ENCODE measurements at places on chromosomes 4 and X.

- no peak for DNase-seq
Measured at GRCh38 chr4:186887291-186887700, 163.6 kb upstream of the FAT1 start.

GRCh38 chr4:74536557-74536956 is 91.6 kb downstream of the AREG start:
- DNase-seq, result no peak

DNA sequence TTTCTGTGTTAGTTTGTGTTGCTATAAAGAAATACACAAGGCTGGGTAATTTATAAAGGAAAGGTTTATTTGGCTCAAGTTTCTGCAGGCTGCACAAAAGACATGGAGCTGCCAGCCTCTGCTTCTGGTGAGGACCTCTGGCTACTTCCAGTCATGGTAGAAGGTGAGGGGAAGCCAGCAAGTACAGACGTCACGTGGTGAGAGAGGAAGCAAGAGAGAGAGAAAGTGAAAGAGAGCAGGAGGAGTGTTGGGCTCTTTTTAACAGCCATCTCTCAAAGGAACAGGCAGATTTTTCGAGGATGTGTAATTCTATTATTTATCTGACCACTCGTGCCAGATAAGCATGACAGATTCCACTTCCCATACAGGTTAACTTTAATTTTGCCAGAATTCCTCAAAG is 1199.1 kb downstream of the ADGRL3 start:
- DNase-seq, result no peak

- DNase-seq, result no peak
Measured at GRCh38 chrX:150833454-150834056, 64.9 kb downstream of the CD99L2 start.

DNA sequence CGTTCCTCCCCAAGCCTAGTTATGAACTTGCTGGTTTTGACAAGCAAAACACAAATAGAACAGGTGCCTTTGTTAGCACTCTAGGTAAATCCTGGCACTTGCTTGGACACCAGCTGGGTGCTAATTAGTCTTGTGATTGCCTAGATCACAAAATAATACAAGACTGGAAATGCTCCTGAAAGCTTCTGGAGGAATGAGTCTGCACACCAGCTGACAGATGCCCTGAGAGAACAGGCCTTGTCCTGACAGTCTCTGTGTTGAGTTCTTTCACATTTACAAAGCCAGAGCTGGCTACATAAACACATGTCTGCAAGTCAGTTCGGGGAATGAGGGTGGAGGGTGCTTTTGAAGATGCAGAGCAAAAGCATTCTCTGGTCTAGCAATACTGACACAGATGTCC is 93.8 kb downstream of the ELOVL6 start:
- DNase-seq, result no peak

DNA sequence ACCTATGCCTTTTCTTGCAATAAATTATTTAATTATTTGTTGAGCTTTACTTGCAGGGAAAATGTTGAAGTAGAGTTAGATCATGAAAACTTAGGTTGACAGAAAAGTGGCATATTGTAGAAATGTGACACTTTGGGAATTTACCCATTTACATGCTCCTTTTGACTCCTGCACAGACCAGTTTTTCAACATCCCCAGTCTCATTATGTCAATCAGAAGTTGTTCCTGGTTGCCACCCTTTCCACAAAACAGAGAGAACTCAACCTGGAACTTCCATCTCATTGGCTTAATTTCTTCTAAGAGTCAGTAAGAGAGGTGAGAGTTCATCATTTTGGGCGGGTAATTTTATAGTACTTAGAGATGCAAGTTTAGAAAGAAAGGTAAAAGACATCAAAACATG is 284.6 kb upstream of the ANKRD50 start:
- DNase-seq, result no peak

DNA sequence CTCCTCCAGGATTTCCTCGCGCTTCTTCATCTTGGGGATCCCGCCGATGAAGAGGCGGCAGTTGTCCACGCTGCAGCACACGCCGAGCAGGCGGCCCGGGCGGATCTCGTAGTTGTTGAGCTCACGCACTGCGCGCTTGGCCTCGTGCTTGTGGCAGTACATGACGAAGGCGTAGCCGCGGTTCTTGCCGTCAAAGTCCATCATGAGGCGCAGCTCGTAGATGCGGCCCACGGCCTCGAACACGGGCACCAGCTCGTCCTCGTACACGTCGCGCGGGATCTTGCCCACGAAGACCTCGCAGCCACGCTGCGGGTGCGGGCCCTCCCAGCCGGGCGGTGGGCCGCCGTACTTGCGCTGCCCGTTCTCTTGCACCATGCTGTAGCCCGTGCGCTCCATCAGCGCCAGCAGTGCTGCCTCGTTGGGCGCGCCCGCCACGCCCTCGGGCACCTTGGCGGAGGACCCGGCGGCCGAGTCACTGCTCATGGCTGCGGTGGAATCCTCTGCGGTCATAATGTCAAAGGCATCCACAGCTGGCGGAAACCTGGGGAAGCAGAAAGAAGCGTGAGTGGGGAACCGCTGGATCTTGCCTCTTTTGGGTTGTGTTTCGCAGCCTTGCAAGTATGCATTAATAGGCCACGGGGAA is 103.4 kb downstream of the CHRNA9 start:
- no peak for DNase-seq

GRCh38 chr4:187604984-187605383 is 390.6 kb upstream of the ZFP42 start:
- DNase-seq, result no peak

- no peak for DNase-seq
Measured at GRCh38 chr4:157509341-157509740, 288.8 kb downstream of the GRIA2 start.

DNA sequence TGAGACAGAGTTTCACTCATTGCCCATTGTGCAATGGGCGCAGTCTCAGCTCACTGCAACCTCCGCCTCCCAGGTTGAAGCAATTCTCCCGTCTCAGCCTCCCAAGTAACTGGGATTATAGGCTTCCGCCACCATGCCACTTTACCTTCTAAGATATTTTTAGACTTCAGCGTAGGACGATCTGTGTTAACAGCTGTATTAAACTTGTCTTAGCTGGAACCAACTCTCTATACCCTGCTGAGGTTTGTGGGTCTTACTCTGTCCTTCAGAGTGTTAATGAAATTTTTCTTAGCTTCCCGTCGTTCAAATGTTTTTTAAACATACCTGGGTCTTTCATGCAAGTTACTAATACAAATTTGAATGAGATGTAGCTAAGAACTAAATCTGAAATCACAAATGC is 14.7 kb downstream of the TMEM165 start:
- DNase-seq, result no peak

DNA sequence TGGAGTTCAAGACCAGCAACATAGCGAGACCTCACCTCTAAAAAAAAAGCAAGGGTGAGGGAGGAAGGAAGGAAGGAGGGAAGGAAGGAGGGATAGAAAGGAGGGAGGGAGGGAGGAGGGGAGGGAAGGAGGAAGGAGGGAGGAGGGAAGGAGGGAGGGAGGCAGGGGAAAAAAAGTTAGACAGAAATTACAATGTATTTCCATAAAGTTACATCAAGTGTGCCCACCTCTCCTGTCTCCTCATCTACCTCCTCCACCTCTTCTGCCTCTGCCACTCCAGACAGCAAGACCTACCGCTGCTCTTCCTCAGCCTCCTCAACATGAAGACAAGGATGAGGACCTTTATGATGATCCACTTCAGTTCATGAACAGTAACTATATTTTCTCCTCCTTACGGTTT is 8.3 kb downstream of the LIN54 start:
- no peak for DNase-seq

DNA sequence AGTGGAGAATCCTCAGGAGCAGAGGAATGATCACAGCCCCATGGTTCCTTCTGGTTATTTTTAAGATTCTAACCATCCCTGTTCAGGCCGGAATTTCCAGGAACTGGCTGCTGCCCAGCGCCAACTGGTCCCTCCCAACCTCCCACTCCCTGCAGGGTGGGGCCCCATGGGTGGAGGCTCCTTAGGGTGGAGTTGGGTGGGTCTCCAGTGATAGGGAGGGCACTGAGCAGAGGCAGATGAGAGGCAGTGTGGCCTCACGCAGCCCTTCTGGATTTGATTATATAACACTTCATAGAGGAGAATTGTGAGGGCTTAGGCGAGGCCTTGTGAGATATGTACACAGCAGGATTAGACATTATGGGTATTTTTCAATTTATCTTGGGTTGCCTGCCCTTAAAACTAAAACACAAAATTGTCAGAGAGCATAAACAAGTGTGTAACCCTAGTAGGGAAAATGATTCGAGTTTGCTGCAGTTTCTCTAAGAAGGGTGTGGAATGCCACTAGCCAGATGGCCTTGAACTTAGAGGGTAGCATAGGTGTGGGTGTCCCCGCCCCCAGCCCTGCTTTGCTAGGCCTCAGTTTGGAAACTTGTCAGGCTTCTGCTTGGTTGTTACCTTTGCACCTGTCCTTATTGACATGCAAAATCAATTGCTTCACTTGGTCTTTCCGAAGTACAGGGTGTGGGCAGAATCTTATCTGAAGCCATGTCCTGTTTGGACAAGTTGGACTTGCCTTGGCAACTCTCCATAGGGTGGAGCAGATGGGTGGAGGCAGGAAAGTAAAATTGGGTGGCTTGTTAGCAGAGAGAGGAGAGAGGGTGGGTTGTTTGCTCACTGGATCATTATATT is 9.4 kb downstream of the KLF3 start:
- no peak for DNase-seq

- DNase-seq, result no peak
Measured at GRCh38 chr4:167105857-167106256, 128.4 kb downstream of the SPOCK3 start.

GRCh38 chrX:123486297-123486696 is 246.6 kb downstream of the THOC2 start:
- no peak for DNase-seq

GRCh38 chr4:27001398-27002164 is 140.9 kb downstream of the STIM2 start:
- DNase-seq, result no peak

DNA sequence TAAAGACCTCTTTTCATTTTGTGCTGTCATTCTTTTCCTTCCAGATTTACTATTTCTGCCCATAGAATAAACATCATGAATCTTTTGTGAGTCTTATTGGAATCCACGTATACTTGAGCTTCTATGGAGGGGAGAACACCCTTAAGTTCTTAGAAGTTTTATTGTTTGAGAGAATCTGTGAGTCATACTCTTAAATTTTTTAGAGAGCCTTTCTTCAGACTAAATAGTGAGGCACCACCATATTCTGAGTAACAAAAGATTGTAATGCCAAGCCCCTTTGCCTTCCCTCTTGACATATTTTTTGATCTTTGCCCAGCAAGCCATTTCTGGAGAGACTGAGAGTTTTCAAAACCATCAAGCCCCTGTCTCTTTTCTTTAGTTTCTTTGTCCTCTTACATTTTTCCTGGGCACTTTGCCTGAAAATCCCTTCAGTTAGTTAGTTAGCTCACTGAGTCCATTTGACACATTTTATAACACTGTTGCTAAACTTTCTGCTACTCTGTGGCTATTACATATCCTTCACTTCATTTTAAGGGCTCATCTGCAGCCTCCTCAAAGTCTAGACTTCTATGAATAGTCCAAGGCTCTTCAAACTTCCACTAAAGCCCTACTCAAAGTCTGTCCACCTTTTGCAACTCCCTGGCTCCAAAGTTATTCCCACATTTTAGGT is 65.3 kb upstream of the NDUFC1 start:
- DNase-seq, result no peak

DNA sequence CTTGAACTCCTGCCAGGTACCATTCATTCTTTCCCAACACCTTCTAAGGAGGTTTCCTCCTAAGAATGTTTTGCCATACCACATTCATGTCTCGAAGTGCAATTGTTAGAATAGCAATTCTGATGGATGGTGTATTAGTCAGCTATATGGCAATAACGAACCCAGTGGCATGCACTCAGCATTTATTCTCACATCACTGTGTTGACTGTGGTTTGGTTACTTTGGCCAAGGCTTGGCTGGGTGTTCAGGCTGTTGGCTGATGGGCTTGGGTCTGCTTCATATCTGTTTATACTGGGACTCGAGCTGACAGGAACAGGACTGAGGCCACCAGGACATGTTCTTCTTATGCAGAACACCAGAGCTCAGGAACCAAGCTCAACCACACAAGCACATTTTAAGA is 31.7 kb downstream of the PSAPL1 start:
- DNase-seq, result no peak

GRCh38 chr4:153292897-153293741 is 51.4 kb upstream of the MND1 start:
- no peak for DNase-seq

DNA sequence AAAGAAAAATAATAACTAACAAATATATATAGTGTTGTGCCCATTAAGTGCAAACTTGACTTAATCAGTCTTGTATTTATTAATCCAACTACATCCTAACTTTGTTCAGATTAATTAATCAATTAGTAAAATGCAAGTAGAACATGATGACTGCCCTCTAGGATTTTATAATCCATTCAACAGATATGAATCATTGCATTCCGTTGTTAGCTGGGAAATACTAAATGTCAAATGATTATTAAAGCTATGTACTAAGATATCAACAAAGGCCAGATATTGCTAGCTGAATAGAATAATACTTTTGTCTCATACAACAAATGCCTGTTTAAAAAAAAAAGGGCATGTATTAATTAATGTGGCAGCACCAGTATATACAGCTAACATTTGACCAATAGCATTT is 1366.3 kb downstream of the STIM2 start:
- DNase-seq, result no peak

GRCh38 chrX:70289793-70290770 is at the start of the genes KIF4A and PDZD11:
TSS of gene KIF4A (plus strand) at chrX:70290104. CDS start at chrX:70290459, 355 bp downstream.
TSS of gene PDZD11 (minus strand) at chrX:70289927. CDS start at chrX:70289341, 586 bp downstream.
- DNase-seq, result peak; percentile 87

DNA sequence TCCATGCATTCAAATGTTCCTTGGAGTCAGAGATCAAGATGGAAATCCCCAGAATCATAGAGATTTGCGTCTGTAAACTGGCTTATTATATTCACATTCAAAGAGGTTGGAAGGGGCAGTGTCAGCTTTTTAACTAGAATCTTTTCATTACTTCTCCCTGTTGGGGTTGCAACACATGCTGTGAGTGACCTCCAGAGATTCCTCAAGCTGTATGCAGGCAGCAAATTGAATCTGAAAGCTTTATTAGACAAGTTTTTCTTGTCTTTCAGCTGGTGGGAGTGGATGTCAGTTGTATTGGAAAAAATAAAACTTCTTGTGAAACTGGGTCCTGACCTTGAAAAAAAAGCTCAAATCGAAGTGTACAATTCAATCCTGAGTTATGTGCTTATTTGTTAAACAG is 736.5 kb upstream of the FTHL17 start:
- DNase-seq, result no peak

- no peak for DNase-seq
Measured at GRCh38 chrX:153922932-153923857, 2.9 kb downstream of the ARHGAP4 start.

DNA sequence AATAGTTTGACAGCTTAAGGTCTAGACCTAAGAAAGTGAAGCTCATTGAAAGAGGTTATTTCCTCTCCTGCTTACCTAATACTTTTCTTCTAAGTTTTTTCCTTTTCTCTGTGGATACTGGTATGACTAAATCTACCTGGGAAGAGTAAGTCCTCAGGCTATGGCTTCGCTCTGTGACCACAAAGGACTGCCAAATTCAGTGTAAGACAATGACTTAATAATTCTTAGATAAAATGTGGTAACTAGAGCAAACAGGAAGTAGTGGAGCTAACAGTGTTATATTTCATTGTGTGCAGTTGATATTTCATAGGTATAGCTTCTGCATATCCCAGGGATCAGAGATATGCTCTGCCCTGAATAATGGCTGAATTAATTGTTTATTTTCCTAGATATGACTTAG is 418.9 kb downstream of the CCSER1 start:
- DNase-seq, result no peak
